H4 (cell line): ENCODE measurements at places on chromosomes 12 and 14.

GRCh38 chr14:65162031-65162430 lies 59.7 kb upstream of the MAX start:
- DNase-seq = no peak

DNA sequence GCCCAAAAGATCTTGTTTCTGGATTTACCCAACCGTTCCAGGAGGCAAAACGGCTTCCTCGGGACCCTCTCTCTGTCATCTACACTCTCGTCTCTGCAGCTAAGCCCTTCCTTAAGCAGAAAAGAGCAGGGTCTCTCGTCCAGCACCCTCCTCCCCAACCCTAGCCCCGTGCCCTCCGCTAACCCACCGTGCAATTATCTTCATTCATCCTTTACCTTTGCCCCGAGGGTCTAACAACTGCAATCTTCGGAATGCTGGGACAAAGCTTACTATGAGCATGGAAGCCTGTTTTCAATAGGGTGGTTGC lies 276 bp upstream of the BMAL2 start:
- DNase-seq = no peak

DNA sequence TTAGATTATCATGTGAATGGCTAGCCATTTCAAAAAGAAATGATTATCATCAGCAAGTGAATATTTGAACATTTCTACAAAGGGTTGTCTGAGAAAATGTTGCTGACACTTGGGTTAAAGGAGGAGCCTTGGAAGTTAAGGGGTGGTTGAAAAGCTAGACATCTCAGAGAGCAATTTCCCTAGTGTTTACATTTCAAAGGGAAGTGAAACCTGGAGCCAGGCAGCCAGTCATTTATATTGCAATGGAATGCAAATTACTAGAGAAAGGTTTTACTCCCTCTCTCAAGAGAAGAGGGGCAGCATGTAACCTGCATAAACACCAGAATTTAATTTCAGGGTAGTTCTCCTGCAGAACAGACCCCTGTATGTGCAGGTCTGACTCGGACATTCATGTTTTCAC lies 279.0 kb downstream of the SLC16A7 start:
- DNase-seq = no peak

GRCh38 chr12:82783435-82783834 lies 96.7 kb downstream of the TMTC2 start:
- DNase-seq = no peak

- no peak for DNase-seq
These were observed 303.7 kb upstream of the DIO3 start for GRCh38 chr14:101257551-101257950.
